Naive thymus-derived CD8-positive, alpha-beta T cell (primary cell): ENCODE measurements at places on chromosomes 12 and 14.

GRCh38 chr14:105709281-105710118, 183.1 kb downstream of the TMEM121 start:
- no peak for DNase-seq

GRCh38 chr12:85422762-85423161, 142.7 kb downstream of the ALX1 start:
- DNase-seq = no peak

DNA sequence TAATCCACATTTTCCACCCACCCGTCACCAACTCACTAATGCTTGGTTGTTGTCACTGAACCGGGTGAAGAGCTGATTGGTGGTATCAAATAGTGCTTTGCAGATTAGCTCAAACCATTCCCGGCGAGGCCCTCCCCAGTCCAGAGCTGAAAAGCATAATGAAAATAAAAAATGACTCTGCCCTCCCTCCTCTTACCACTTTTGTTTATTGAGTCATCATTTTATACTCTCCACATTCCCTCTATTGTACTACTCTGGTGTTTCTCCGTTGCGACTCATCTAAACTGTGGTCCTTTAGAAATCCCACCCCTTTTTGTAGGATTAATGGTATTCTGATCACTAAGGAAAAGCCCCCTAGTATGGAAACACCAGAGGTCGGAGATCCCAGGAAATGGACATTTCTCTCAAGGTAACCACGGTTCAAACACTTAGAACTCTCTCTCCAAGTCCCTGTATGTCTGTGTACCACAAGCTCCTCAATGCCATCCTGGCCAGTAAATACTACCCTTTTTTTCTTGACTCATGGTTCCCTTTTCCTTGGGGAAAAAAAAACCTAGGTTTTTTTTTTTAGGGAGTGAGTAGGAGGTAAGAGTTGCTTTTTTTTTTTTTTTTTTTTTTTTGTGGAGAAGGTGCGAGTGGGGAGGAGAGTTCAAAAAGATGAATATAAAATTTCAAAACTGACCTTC, 42.0 kb downstream of the AREL1 start:
- DNase-seq = no peak

DNA sequence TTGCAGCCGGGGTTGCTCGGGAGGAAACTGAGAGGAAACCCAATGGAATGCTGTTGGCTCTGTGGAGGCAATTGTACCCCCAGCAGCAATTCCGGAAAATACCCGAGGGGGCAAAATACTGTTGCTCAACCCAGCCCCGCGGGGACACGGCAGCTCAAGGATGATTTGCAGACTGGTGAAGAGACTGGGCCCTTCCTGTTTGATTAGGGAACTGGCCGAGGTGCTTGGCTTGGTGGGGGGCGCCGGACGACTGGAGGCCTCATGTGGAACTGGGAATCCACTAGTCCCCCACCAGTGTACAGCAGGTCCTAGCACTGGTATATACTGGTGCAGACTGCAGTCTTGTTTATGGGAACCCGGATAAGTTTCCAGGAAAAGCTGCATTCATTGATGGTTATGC, 10.3 kb upstream of the RNASE12 start:
- DNase-seq = no peak

DNA sequence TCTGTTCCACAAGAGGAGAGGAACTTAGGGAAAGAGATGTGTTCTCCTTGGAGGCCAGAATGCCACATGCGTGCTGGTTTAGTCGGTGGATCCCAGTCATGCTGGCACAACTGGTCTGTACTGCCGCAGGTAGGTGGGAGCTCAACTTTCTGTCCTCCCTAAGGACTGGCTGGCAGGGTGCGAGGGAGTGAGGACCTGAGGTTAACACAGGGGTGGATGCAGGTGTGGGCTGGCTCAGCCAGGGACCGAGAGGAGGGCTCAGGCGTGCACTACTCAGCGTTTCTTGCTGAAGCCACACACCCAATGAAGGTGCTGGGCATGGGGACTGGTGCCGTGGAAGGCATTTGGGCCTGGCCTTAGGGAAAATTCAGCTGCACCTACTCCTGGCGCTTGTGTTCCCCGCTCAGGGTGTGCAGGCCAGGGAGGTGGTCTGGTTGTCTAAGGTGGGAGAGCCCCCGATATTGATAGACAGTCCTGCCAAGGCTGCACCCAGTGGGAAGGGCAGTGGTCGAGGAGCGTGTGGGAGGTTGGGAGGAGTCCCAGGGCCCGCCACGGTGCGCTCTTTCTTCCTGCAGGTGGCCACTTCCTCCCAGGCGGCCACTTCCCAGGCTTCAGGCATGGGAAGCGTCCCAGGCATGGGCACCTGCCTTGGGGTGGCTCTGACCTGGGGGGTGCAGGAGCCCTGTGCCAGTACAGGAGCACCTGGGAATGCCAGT, 138.4 kb downstream of the ADGRD1 start:
- no peak for DNase-seq

- no peak for DNase-seq
These were observed 2.3 kb downstream of the CRACR2A start for GRCh38 chr12:3750616-3751015.

DNA sequence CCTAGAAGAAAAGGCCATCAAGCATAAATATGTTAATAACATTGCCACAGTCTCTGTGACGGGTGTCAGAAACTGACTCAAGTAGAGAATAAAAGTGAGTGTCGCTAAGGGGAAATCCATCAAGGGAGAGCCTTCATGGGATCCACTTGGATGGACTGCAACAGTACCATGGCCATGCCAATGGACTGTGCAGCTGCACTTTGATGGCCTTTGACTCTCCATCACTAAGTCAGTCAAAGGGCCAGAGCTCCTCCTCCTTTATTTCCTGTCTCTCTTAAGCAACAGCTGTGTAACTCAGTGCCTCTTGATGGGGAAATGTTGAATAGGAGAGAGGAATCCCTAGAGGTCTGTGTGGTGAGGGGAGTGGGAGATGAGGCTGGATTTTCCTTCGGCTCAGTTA, 335.2 kb downstream of the BMP4 start:
- DNase-seq = no peak

DNA sequence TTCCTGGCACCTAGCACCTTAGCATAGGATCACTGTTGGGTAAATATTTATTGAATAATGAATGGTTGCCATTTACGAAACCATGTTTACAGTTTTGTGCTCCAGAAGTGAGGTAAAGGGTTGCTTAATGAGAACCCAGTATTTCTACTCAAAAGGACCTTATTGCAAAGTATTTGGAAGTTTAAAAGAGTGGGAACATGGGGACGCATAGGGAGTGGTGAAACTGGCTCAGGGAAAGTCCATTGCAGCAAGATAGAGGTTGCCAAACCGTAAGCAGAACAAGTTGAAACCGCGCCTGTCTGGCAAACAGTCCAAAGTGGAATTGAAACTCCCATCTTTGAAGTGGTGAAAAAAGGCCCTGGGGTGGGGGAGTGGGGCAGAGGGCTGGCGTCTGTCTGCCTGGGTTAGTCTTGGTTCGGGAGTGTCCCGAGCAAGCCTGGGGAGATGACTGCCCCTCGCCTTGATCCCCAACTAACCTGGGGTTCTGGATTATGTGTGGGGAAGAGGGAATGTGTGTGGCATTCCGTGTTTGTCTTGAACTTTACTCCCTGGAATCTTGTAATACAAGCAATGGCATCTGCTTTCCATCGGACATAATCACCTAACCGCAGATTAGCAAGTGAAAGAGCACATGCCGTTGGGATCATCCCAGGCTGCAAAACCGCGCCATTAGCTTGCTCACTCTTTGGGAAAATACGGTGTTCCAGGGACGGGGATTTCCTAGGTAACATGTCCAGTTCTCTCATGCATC, 7.2 kb downstream of the ALDH2 start:
- DNase-seq = no peak

DNA sequence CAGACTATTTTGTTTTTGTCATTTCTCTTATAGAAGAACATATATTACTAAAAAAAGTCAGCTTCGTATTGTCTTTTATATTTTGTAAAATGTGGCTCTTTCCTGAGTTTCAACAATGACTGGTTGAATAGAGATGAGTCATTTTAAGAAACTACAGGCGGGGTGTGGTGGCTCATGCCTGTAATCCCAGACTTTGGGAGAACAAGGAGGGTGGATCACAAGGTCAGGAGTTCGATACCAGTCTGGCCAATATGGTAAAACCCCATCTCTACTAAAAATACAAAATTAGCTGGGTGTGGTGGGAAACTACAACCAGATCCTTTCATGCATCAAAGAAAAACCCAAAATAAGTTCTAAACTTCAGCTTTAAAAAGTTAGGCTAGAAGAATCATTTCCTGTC, 28.8 kb downstream of the HECTD4 start:
- no peak for DNase-seq

- DNase-seq = no peak
These were observed 1.3 kb downstream of the ASCL1 start for GRCh38 chr12:102958830-102959176.

- no peak for DNase-seq
These were observed 88.1 kb downstream of the CHST11 start for GRCh38 chr12:104544836-104545235.

GRCh38 chr14:54781080-54781479, 121.5 kb downstream of the GCH1 start:
- DNase-seq = no peak

DNA sequence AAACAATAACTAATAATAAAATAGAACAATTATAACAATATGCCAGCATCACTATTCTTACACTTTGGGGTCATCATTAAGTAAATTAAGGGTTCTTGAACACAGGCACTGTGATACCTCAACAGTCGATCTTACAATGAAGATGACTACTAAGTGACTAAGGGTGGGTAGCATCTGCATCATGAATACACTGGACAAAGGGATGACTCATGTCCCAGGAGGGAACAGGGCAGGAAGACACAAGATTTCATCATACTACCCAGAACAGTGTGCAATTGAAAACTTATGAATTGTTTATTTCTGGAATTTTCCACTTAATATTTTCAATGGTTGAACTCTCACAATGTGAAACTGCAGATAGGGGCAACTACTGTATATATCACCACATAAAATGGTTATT, 19.7 kb downstream of the TSPAN19 start:
- DNase-seq = no peak

DNA sequence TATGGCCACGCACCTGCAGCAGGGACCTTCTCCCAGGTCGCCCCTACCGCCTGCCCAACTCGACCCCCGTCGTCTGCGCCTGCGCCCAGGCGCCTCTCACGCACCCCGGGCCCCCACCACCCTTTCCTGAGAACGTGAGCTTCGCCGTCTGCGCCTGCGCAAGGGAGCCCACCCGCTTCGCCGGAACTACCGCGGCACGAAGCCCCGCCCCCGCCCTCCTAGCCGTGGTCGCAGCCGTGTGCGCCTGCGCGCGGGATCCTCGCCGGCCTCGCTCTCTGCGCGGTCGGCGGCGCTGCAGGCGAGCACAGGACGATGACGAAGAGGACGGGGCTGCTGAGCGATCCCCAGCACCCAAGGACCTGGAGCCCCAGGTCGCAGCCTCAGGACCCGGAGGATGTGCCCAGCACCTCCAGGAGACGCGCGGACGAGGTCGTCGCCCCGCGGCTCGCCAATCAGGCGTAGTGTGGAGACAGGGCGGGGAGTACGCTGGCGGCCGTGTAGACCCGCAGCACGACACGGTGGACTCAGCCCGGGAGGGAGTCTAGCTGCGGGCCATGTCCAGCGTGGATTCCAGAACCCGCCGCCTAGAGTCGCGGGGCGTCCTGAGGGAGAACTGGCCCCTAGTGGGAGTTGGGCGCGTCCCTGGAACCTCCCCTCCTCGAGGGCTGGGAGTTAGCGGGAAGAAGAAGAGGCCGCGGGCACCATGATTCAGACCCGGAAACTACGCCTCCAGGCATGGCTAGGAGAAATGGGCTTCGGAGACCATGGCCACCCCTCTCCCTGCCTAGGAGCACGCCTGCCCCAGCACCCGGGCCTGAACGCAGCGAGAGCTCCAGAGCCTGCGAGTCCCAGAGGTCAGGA, 1120.8 kb upstream of the TMEM132C start:
- DNase-seq = peak; percentile 53

DNA sequence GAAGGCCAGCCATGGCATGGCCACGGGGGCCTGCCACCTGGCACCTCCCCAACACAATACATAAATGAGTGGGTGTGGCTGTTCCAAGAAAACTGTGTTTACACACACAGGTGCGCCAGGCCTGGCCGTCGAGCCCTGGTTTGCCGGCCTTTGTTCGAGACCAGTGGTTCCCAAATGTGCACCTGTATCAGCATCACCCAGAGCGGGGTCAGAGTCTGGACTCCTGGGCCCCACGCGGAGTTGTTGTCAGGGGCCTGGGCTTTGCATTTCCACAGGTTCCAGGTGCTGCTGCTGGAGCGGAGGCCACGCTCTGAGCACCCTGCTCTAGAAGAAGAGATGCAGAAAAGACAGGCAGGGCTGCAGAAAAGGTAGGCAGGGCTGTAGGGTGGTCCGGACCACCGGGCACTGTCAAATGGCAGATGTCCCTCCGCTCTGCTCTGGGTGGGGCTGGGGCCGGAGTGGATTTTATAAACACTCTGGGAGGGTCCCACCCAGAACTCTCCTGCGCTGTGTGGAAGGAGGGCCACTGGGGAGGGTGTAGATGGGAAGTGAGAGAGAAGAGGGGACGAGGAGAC, 4.2 kb upstream of the ASPG start:
- DNase-seq = no peak

- no peak for DNase-seq
These were observed 102.6 kb upstream of the ESRRB start for GRCh38 chr14:76273346-76273745.

- no peak for DNase-seq
These were observed 26.9 kb downstream of the MOK start for GRCh38 chr14:102277874-102278630.

DNA sequence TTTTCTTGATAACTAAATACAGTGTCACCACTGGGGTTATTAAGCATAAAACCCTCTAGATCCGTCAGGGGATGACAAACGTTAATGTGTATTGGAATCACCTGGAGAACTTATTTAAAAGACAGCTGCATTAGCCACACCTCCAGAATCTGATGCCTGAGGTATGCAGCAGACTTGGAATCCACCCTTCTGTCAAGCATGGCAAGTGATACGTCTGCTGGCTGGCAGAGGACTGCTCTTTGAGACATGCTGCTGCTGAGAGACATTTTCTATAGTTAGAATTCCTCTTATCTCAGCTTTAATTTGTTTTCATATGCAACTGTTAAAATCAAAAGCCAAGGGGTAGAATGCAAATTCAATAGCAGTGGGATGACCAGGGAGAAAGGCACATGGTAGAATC, 496.3 kb downstream of the NELL2 start:
- no peak for DNase-seq

DNA sequence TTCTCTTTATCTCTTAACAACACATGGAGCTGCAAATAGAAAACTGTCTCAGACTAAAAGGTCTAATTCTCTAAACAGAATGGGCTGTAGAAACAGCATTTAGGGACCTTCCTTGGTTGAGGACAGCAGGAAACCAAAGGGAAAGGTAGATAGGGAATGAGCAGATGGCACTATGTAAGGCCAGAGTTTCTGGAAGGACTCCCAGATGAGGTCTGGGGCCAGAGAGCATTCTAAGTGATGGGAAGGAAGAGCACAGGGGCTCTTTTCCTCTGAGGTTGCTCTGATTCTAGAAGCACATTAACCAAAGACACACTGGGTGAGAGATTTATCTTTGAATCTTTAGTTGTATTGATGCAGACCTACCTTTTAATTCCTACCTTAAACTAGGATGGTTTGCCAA, 79.4 kb downstream of the TPH2 start:
- no peak for DNase-seq

DNA sequence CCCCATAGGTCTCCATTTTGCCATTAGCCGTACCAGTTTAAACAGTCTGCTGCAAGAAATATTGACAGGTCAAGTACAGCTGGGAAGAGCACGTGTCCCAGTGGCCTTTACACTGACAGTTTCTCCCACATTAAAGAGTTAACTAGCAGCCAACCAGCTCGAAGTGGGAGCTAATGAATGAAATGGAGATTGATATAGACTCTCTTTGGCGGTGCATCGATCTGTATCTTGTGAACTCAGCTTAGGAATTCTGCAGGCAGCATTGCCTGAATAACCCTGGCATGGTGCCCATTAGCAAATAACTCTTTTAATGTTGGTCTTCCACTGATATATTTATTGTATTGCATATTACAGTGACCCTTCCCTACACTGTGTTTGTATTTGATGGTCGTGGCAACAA, 319.4 kb downstream of the EGLN3 start:
- no peak for DNase-seq
